ENCODE measurements at places on chromosomes 11 and 22. TPM values are rescaled to one million over a fixed set of nuclear protein-coding genes. Genes with fewer than 3 reads are reported as not detected.

CEND1 gene
- polyA plus RNA-seq: 3.6 TPM

MS4A6E gene
- not detected for polyA plus RNA-seq

DNA sequence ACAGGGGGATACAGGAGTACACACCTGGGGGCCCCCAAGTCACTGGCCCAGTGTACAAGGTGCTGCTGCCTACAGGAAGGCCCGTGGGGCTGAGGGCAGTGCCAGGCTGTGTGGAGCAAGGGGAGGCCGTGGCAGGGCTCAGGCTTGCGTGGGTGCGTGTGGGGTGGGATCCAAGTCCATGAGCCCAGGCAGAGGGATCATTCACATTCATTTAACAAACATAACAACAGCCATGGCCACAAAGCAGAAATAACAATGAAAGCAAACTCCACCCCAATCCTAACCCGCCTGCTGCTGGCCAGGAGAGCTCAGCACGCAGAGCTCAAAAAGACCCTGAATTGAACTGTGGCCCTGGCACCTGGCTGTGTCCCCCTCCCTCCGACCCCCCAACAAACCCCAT is 17.0 kb upstream of the SCGB1A1 start:
- H3K27ac ChIP-seq: peak overlapping the region; percentile 85
- no peaks in the 10 kb centered on the region for H3K36me3 ChIP-seq
- no peaks in the 10 kb centered on the region for H3K27me3 ChIP-seq
- H3K4me1 ChIP-seq: peaks cover 43% of the 10 kb centered on the region
- no peak overlapping the region for H3K4me3 ChIP-seq

GRCh38 chr11:86623041-86623621 is 49.3 kb downstream of the ME3 start:
- H3K27ac ChIP-seq: no peak overlapping the region
- no peak for DNase-seq
- H3K27me3 ChIP-seq: no peaks in the 10 kb centered on the region
- peaks cover 9% of the 10 kb centered on the region for H3K4me1 ChIP-seq
- no peaks in the 10 kb centered on the region for H3K36me3 ChIP-seq

DNA sequence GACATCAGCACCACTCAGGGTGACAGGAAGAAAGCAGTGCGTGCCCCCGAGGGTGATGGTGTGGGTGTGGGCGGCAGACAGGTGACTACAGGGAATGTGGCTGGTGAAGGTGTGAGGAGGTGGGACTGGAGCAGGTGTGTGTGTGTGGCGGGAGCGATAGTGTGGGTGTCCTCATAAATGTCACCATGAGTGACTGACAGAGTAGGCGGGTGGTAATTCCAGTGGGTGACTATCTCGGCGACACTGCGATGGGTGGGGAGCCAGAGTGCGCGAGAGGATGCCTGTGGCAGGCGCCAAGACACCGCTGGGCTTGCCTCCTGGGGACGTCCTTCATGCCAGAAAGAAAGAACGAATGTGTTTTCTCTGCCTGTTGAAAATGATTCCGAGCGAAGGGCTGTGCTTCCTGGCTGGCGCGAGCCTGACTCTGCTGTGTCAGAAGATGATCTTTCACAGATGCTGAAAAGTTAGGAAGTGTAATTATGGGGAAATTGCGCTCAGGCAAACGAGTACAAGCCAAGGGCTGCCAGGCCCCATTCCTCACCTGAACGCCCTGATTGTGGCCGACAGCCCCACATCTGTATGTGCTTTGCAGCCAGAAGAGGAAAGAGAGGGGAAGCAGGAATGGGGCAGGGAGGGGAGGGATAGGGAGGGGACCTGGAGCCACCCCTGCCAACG is 98.8 kb upstream of the CD82 start:
- no peaks in the 10 kb centered on the region for H3K36me3 ChIP-seq
- no peaks in the 10 kb centered on the region for H3K27me3 ChIP-seq
- H3K27ac ChIP-seq: no peak overlapping the region
- H3K4me3 ChIP-seq: no peak overlapping the region
- no peaks in the 10 kb centered on the region for H3K4me1 ChIP-seq

DNA sequence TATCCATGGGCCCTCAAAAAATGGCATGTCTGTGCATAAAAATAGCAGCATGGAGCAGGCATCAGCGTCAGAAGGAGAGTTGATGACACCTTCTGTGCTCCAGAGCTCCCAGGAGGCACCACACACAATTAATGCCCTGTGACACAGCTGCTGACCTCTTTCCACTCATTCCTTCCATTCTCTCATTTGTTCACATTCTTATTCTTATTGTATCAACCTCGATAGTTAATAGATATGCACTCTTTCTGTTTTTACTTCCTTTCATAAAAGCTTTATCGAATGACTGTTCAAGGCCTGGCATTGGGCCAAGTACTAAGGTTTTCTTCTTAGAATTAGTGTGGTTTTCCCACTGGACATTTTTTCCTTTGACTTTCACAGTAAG is 266.0 kb upstream of the MTNR1B start:
- no peaks in the 10 kb centered on the region for H3K36me3 ChIP-seq
- no peaks in the 10 kb centered on the region for H3K27me3 ChIP-seq
- no peak for DNase-seq
- peaks cover 5% of the 10 kb centered on the region for H3K4me1 ChIP-seq
- H3K4me3 ChIP-seq: no peak overlapping the region

GRCh38 chr22:42399315-42400271 is 32.6 kb downstream of the NFAM1 start:
- H3K36me3 ChIP-seq: no peaks in the 10 kb centered on the region
- no peaks in the 10 kb centered on the region for H3K4me1 ChIP-seq
- H3K27me3 ChIP-seq: no peaks in the 10 kb centered on the region
- H3K4me3 ChIP-seq: no peak overlapping the region

DNA sequence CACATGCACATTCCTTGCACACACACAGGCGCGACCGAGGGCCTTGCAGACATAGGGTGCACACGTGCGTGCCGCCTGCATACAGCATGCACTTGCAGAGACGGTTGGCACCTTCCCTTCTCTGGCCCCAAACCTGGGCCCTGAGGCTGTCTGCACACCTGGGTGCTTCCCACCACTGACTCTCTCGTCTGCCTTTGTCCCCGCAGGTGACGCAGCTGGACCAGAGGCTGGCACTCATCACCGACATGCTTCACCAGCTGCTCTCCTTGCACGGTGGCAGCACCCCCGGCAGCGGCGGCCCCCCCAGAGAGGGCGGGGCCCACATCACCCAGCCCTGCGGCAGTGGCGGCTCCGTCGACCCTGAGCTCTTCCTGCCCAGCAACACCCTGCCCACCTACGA is 38.0 kb downstream of the CDKN1C start:
- peaks cover 8% of the 10 kb centered on the region for H3K4me1 ChIP-seq
- H3K27ac ChIP-seq: no peak overlapping the region
- no peaks in the 10 kb centered on the region for H3K36me3 ChIP-seq
- no peak for DNase-seq
- no peak overlapping the region for H3K4me3 ChIP-seq

- H3K4me1 ChIP-seq: no peaks in the 10 kb centered on the region
- no peak overlapping the region for H3K27ac ChIP-seq
- H3K27me3 ChIP-seq: no peaks in the 10 kb centered on the region
- H3K4me3 ChIP-seq: no peak overlapping the region
Measured at GRCh38 chr22:42263944-42264343, 6.5 kb downstream of the TCF20 start.

- peaks cover 2% of the 10 kb centered on the region for H3K4me1 ChIP-seq
- H3K4me3 ChIP-seq: no peak overlapping the region
- peaks cover 54% of the 10 kb centered on the region for H3K36me3 ChIP-seq
- no peak for DNase-seq
- no peak overlapping the region for H3K27ac ChIP-seq
Measured at GRCh38 chr11:118785362-118785761, 5.6 kb downstream of the DDX6 start.

GRCh38 chr22:34534101-34534500 is 531.9 kb upstream of the ISX start:
- no peak overlapping the region for H3K4me3 ChIP-seq
- DNase-seq: no peak
- H3K27me3 ChIP-seq: no peaks in the 10 kb centered on the region
- H3K27ac ChIP-seq: no peak overlapping the region
- no peaks in the 10 kb centered on the region for H3K4me1 ChIP-seq

GRCh38 chr11:121553389-121553788 is 100.6 kb upstream of the SORL1-AS1 start:
- no peak overlapping the region for H3K4me3 ChIP-seq
- H3K27me3 ChIP-seq: no peaks in the 10 kb centered on the region
- DNase-seq: no peak
- H3K4me1 ChIP-seq: peaks cover 20% of the 10 kb centered on the region
- no peaks in the 10 kb centered on the region for H3K36me3 ChIP-seq

DNA sequence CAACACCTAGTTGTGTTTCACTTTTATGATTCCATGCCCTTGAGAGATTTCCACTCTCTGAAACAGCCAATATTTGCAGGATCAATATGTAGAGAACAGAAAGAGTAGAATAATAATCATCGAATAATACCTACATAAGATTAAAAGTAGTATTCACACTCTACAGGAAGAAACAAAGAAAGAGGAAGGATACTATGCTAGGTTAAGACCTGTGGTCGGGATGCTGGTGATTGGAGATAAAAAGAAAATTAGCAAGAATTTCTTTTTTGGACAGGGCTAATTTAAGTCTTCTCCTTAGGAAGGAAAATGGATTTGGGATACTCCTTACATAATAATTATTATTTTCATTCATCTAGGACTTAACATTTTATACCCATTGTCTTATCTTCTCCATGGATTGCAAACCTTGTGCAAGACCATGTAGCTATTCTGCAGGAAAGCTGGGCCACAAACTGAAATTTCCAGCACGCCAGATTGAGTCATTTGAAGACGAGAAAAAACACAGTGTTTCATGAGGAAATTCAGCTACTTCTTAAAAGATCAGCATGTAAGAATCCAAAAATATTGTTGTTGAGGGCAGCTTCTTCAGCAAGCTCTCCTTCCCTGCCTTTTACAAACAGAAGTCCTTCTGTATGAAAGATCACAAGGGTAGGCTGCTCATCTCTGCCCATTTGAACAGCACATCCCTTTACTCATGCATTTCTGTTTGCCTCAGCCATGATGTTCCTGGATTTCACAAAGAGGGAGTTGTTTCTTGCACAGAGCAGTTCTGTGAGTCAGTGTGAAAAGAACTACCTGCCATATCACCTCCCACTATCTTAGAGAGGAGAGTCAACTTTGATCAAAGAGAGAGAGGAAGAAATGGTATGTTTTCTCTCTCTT is 90.7 kb downstream of the FAM76B start:
- no peaks in the 10 kb centered on the region for H3K4me1 ChIP-seq
- no peaks in the 10 kb centered on the region for H3K27me3 ChIP-seq
- DNase-seq: no peak
- no peak overlapping the region for H3K4me3 ChIP-seq
- H3K27ac ChIP-seq: no peak overlapping the region
- no peaks in the 10 kb centered on the region for H3K36me3 ChIP-seq

DNA sequence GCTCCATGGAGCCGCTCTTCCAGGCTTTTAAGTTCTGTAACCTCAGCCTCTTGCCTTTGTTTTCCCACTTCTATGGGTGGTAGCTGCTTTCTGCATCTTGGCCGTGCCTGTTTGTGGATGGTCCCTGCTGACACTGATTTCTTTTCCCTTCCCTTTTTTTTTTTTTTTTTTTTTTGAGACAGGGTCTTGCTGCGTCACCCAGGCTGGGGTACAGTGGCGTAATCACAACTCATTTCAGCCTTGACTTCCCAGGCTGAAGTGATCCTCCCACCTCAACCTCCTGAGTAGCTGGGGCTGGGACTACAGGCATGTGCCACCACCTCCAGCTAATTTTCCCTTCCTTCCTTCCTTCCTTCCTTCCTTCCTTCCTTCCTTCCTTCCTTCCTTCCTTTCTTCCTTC is 57.7 kb upstream of the EP300 start:
- no peak overlapping the region for H3K4me3 ChIP-seq
- H3K4me1 ChIP-seq: no peaks in the 10 kb centered on the region
- H3K36me3 ChIP-seq: no peaks in the 10 kb centered on the region
- H3K27me3 ChIP-seq: no peaks in the 10 kb centered on the region

DNA sequence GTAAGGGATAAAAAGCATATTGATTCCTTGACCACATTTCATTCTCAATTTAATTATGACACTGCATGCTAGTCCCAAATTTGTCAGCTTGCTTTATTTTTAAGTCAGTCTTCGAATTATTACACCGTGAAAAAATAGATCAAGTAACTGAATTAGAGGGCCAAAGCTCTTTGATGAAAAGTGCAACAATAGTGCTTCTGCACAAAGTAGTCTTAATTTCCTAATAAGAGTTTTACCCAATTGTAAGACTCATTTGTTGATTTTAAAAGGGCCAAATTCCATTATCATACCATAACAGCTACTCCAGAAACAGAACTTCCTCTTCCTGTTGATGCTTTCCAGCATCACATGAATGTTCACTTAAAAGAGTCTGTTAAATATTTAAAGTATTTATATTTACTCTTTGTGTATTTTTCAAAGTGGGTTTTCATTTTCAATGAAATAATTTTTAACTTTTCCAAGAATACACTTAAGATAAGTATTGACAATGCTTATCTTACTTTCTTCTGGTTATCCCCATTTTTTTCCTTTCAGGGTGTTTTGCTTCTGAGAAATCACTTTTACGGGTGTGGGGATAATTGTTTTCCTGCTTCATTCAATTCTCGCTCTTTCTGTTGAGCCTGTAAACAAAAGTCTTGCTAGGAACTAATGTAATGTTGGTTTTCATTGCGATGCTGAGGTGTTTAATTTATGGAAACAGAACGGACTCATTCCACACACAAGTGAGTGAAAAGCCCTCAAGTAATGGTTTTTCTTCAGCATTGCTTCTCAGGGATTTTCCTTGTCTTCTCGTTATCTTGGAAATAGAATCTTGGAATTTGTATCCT is 2.1 kb downstream of the ARHGEF12 start:
- H3K36me3 ChIP-seq: no peaks in the 10 kb centered on the region
- peak overlapping the region; percentile 92 for H3K27ac ChIP-seq
- peaks cover 16% of the 10 kb centered on the region for H3K4me1 ChIP-seq
- H3K27me3 ChIP-seq: no peaks in the 10 kb centered on the region
- no peak for DNase-seq
- H3K4me3 ChIP-seq: peak overlapping the region; percentile 93

Measured in SK-N-SH (cell line).